ENCODE measurements at places on chromosomes 4 and X. TPM values are rescaled to one million over a fixed set of nuclear protein-coding genes. Genes with fewer than 3 reads are reported as not detected.

FAM236A gene
- not detected for total RNA-seq

RPS6KA6 gene
- 0.27 TPM for total RNA-seq

SSX2 gene
- total RNA-seq, result not detected

DNA sequence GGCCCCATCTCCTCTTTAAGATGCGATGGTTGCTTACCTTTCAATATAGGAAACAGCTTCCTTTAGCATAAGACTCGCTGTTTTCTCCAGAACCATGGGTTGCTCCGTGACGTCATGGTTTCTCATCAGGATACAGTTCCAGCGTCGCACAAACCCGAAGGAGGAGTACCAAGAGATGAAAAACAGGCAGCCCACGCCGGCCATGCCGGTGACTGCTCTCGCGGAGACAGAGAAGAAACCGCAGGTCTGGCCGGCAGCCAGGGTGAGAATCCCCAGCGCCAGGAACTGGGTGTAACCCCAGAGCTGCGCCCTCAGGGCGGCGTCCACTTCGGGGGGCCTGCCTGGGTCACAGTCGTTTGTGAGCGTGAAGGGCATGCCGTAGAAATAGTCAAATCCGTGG lies 11.4 kb downstream of the ARSD start:
- no peak for DNase-seq
- H3K4me1 ChIP-seq, result no peaks in the 10 kb centered on the region
- no peaks in the 10 kb centered on the region for H3K36me3 ChIP-seq

DNA sequence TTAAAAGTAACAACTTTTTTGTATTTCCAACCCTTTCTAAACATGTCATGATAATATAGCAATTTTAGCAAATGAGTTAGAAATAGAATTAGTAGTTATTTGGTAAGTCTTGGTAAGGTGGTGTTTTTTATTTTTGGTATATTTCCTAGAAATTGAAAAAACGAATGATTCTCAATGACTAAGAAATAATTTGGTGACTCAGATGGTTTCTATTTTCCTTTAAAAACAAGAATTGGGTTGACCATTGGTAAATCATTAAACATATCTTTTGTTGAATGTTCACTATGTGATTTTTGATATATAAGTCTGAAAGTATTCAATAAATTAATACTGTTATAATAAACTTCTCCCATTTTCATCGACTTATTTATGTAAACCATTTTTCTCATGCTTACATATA lies 206.2 kb upstream of the BANK1 start:
- H3K4me3 ChIP-seq, result no peak overlapping the region
- no peaks in the 10 kb centered on the region for H3K36me3 ChIP-seq
- H3K27ac ChIP-seq, result no peak overlapping the region
